Activated CD4-positive, alpha-beta T cell treated with anti-CD3 and anti-CD28 coated beads for 48 hours (primary cell): ENCODE measurements at places on chromosomes 11 and 22.

GRCh38 chr11:130771708-130772107 is 144.6 kb downstream of the SNX19 start:
- no peak for DNase-seq

GRCh38 chr22:45064313-45065278 is 54.8 kb upstream of the PHF21B start:
- DNase-seq, result peak; percentile 80

DNA sequence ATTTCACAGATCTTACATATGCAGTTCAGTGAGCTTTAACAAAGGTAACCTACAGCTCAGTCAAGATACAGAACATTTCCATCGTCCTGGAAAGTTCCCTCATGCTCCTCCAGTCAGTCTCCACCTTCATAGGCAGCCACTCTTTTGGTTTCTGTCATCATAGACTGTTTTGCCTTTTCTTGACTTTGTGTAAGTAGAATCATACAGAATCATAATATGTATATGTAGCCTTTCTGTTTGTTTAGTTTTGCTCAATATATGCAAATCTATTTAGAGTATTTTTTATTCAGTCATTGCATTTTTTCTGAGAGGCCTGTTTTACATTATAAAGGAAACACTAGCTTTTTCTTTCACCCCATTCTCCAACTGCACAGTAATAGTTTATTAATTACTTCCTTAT is 15.0 kb upstream of the DNAJB7 start:
- no peak for DNase-seq

GRCh38 chr11:68127714-68128681 is 6.8 kb upstream of the CHKA start:
- DNase-seq, result no peak

GRCh38 chr11:62477927-62478326 is 59.1 kb downstream of the SCGB1A1 start:
- DNase-seq, result no peak

- DNase-seq, result no peak
Observed at GRCh38 chr11:133531971-133532651, at the start of gene OPCML. Gene OPCML (minus strand): TSS chr11:133532501.

DNA sequence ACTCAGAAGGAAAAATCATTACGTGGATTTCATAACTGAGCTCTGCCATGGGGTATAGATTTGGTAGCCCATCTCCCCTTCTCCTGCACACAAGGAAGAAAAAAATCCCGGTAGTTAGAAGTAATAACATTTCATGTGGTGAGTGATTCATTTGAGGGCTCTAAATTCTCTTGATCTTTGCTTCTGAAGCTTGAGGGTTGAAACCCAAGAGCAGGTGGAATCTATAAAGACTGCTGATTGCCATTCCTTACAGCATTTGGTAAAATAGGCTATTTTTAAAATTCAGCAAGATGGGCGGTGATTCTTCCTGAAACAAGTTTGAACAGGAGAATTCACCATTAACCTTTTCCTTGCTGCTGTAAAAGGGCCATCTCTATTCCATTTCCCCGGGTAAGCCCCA is 266.1 kb downstream of the CADM1 start:
- DNase-seq, result no peak

DNA sequence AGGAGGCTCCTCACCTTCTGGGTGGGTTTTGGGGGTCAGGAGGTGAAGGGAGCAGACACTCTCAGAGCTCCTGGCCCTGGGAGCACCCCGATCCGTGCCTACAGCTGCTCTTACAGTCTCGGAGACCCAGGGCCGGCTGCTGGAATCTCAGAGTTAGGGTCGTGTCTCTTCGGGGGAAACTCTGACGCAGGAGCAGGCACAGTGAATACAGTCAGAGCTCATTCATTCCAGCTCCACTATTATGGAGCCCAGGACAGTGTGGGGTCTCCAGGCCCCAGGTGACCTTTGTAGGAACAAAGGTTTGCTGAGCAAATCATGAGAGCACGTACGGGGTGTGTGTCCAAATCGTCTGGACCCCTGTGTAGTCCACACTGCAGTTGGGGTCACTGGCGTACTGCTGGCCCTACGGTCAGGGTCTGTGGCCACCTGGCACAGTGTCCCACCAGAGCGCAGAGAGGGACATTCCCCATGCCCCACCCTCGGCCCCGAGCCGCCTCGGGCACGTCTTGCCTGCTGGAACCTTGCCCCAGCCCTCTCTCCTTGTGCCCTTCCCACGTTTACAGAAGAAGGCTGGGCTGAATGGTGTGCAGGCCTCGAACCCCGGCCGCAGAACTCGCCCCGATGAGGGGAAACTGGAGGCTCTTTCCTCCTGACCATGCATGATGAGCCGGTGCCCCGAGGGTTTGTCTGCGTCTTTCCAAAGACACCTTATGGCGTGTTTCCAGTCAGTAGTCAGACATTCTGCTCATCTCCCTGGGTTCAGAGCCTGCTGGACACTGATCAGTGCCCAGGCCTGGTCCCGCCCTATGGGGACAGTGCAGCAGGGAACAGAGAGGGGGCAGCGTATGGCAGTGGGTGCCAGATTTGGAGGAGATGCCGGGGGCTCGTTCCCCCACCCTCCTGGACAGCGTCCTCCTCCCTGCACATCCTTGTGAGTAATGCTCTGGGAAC is 1166.6 kb downstream of the BRD1 start:
- DNase-seq, result no peak

GRCh38 chr11:58564231-58564630 is 11.4 kb downstream of the LPXN start:
- no peak for DNase-seq

DNA sequence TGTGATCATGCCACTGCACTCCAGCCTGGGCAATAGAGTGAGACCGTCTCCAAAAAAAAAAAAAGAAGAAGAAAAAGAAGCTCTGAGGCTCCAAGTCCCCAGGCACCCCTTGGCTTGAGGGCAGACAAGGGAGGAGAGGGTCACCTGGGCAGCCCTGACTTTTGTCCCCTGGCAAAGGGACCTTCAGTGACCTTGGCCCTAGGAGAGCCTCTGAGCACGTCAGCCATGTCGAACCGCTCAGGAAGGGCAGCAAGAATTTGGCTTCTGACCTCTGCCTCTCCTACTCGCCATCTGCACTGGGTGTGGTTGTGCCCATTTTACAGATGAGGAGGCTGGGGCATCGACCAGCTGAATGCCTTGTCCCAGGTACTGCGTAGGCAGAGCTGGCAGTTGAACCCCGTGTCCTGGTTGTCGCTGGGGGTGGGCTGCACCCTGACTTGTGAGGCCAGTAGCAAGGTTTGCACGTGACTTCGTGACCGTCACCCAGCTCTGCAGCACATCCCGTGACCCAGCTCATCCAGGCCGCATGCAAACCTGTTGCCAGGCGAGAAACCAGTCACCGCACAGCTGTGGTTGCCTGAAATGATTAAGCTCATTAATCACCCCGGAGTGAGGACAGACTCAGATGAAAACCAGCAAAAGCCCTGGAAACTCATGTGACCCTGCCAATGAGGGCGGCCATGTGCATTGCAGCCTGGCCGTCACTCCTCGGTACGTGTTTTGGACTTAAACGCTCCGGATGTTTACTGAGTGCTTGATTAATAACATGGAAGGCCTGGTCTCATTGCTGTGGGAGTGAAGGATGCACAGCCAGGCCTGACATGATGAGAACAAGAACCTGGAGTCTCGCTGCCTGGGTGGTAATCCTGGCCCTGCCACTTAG is 47.7 kb upstream of the PPP6R3 start:
- DNase-seq, result peak; percentile 52

DNA sequence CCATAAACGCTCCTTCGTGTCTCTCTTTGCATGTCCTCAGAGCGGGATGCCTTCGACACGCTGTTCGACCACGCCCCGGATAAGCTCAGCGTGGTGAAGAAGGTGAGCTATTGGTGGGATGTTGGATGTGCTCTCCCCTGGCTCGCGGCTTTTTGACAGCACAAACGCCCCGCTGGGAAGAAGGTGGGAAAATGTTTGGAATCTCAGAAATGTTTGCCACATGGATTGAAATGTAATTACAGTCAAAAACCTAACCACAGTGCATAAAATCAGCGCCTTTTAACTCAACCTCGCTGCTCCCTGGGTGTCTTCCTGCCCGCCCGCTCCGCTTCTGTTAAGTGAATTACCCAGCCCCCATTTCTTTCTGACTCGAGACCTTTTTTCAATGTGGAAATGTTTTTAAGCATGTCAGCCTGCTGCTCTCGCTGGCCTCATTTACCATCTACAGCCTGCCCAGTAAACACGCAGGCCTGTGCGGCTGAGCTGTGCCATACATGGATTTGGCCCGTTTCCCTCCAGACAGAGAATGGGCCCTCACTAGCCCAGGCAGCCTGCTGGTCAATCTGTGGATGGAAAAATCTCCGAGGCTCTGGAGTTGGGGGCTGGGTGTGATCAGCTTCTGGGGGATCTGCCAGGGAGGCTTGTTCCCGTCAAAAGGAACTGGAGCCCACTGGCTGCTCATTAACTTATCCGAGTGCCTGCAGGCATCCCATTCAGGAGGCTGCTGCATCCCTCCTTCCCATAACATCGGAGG is 32.7 kb upstream of the PARVG start:
- no peak for DNase-seq

DNA sequence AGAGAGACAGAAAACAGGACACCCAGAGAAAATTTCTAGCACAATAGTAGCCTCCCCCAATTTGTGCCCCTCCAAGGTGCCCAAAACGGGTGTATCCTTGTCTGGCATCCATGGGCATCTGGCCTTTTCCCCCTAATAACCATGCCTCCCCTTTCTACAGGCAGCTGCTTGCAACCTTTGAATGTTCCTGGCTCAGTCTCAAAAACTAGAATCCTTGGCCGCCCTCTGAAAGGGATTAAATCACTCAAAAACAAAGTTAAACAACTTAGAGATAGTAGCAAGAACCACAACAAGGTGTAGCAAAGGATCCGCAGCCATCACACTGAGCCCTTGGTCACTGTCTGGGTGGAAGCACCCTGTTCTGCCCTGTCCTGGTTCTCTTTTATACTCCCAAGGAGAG is 105.6 kb downstream of the MN1 start:
- DNase-seq, result no peak

DNA sequence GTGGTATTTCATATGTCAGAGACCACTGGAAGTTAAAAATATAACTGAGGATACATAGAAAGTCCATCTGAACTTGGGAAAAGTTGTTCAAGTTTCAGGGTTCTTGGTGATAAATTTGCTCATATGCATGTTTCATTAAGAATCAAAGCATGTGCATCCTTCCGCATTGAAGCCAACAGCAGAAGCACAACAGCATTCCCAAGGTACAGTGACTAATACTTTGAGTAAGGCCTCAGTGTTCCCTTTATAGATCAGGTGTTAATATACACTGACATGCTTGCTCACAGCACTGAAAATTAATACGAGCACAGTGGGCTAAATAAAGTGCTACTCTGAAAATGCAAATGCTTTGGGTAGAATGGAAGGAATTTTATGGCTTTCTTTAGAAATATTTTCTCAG is 691.1 kb downstream of the METTL15 start:
- DNase-seq, result no peak

GRCh38 chr11:27416568-27417176 is 53.7 kb upstream of the CCDC34 start:
- DNase-seq, result no peak

GRCh38 chr11:72348250-72348649 is 86.1 kb downstream of the CLPB start:
- DNase-seq, result no peak

- no peak for DNase-seq
Observed at GRCh38 chr11:38796281-38796680, 2198.2 kb upstream of the RAG2 start.

DNA sequence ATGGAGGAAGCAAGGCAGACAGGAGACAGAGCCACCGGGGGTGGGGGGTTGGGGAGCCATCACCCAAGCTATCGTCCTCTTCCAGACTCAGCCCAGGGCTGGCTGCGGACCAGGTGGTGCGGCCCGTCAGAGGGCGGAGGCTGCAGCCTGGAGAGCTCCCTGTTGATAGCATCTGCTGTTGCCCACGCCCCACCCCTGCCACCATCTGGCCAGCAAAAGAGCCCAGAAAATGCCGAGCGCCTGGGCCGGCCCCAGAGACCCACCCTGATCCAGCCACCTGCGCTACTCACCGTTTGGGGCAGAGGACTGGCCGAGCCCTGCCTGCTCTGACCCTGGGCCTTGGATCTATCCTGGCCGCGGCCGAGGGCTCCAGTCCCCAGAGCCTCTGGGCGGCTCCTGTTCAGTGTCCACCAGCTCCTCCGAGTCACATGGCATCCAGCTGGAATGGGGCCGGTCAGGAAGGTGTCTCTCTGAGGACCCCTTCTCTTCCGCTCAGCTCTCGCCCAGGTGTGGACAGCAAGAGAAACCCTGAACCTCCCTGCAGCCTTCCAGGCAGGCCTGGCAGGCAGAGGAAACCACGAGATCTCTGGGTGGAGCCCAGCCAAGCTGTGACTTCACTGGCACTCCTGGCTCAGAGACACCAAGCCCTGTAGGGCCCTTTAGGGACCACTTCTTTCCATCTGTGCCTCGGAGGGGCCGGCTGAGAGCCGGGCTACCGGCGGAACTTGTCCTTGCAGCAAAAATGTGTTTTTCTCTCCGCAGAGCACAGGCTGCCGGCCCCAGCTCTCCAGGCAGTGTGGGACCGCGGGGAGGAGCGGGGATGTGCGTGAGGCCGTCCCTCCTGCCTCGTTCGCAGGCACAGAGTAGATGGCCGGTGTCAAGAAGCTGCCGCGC is at the start of gene MRGPRE:
TSS of gene MRGPRE (minus strand) at position 567 of the 894 bp plus-strand sequence. CDS start 3,618 bp downstream, outside the sequence.
- DNase-seq, result no peak

DNA sequence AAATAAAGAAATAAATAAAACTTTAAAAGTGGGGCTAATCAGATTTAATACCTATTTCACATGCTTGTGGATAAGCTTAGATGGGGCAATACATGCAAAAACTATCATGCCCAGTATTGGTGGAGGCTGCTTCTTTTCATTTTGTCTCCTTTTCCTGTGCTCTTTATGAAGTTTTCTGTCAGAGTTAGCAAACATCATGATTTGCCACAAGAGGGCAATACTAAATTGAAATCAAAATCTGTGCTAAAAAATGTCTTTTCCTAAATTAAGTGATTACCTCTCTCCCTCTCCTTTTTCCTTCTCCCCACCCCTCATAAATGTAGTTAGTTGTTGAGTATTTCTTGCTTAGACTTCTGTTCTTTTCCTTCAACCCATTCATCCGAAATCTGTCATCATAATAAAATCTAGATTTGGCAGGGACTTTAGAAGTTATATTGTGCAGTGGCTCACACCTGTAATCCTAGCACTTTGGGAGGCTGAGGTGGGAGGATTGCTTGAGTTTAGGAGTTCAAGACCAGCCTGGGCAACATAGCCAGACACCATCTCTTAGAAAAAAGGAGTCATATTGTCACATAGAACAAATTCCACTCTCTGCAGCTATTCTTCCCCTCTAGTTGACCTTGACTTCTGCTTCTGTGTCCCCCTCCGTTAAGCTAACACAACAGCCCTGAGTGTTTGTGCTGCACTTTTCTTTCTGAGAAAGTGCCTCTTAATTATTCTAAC is 4.7 kb upstream of the ARHGAP42 start:
- no peak for DNase-seq

- DNase-seq, result no peak
Observed at GRCh38 chr22:38740116-38740723, 15.6 kb downstream of the SUN2 start.

DNA sequence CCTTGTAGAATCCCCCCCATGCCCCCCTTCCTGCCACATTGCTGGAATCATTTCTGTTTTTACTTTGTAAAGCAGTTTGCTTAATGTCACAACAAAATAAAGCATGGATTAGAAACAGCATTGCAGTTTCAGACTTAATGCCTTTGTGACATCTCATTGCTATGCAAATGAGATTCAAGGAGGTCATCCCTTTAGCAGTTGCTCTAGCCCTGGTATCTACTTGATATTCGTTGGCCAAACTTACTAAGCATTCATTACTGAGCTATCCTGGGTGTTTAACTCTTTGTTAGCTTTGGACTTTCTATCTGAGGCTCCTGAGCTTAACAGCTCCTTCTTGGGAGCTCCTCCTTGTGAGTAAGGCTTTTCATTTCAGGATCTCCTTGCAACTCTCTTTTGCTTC is 16.3 kb downstream of the FAT3 start:
- no peak for DNase-seq

- no peak for DNase-seq
Observed at GRCh38 chr22:36363349-36363981, 24.3 kb downstream of the MYH9 start.
